ENCODE measurements at places on chromosomes 7 and 10.
A peak's percentile ranks its signal among the peaks of the same experiment; 100 is the strongest.

DNA sequence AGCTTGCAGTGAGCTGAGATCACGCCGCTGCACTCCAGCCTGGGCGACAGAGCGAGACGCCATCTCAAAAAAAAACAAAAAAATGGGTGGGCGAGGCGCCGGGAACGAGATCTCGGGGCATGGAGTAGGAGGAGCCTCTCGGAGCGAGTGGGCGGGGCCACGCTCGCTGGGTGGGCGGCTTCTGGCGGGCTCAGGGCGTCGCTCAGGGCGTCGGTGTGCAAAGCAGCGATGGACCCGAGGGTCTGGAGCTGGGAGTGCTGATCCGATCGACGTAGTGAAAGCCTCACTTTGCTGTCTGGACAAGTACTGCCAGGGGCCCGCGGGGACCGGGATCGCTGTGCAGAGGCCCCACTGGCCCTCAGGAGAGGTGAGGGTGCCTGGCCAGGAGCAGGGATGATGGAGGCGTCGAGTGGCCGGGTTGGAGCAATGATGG is 22.6 kb upstream of the AMZ1 start:
- no peak for DNase-seq

- peak; percentile 62 for DNase-seq
Observed at GRCh38 chr7:73986158-73986631, 41.8 kb upstream of the ELN start.

- DNase-seq: peak; percentile 14
Observed at GRCh38 chr7:23076772-23077171, 28.8 kb upstream of the KLHL7 start.

GRCh38 chr7:101251871-101252659 is 7.2 kb upstream of the FIS1 start:
- peak; percentile 99 for DNase-seq

- DNase-seq: peak; percentile 67
Observed at GRCh38 chr10:57657164-57657765, 610.4 kb downstream of the IPMK start.

DNA sequence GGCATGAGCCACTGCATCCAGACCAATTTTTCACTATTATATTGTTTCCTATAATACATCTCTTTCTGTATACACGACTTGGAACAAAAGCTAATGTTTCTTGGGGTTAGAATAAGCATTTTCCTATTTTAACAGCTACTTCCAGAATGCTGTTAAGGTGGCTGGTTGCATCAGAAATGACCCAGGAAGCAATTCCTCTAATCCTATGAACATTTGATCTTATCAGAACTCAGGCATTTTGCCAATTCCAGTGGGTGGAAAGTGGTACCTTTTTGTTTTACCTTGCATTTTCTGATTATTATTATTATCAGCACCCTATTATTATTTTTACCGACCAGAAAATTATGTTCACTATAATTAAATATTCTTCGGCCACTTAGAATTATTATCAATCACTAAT is 73.3 kb downstream of the NDUFB2 start:
- no peak for DNase-seq

DNA sequence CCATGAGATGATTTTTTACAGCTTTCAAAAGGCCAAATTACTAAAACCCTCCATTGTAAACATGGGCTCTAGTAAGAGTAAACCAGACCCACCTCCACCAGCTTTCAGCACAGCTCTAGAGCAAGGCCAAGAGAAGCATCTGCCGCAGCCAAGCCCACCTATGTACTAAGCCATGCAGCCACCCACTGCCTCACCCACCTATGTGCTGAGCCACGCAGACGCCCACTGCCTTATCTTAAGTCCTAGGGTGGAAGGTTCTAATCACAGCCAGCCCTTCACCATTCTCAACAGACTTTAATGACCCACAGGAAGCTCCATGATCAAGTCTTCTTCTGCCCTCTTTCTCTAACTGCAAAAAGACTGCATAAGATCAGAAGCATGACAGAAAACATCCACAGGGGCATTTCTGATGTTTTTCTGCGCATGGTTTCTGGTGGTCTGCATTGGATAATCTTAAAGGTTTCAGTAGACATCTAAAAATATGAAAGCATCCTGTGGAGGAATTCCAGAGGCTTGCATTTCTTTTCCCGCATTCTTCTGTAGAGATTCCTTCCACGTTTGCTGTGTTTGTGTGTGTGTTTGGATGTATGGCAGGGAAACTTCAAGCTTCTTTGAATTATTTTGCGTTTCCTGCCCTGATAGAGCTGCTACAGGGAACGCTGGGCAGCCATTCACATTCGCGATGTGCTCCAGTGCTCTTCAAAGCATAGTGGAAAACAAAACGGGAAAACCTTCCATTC is 286.1 kb upstream of the KLF6 start:
- DNase-seq: no peak

- DNase-seq: no peak
Observed at GRCh38 chr10:94293354-94293753, 69.4 kb downstream of the NOC3L start.

DNA sequence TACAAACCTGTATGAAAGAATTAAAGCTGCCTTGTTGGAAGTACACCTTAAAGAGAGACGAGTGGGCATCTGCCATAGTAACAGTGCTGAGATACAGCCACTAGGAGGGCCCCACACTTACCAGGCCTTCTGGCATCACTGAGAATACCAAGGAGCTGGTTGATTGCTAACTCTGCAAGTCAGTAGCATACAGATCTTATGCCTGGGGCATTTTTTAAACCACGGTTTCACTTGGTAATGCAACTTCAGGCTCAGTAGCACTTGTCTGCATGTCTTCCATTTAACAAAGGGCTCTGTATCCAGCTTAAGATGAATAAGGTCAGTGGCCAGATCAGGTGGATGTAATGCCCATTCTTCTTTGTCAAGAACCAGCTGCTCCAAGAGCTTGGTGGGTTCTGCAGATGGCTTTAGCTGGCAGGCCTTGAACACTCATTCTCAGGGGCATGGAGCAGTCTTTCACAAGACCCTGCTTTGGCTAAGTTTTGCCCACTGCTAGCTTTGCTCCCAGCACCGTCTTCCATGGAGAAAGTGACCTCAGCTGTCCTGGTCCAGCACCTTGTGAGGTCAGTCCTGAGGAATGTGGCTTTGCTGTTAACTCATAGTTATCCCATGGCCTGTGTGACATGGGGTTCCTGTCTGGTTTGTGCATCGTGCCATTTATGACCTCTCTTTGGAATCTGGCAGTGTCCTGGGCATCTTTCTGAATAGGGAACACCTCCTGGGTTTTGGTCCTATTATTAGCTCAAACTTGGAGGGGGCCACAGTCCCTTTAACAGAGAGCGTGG is 68.1 kb downstream of the BMPER start:
- no peak for DNase-seq

DNA sequence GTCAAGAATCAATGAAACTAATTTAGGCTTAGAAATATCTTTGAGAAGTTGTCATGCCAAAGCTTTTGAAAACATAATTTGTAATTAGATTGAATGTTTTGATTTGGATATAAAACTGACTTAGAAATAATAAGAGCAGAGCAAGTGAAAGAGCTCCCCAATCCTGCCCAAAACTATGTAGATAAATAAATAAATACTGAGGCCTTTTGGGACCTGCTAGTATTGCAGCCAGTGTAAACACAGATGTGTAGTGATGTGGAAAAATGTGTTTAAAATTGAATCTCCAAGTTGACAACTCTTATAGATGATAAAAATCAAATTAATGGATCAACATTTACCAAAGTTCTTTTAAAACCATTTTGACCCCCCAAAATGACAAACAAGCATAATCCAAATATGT is 896.1 kb downstream of the CNTNAP2 start:
- DNase-seq: no peak

- no peak for DNase-seq
Observed at GRCh38 chr10:131767716-131768115, 133.1 kb upstream of the PPP2R2D start.

DNA sequence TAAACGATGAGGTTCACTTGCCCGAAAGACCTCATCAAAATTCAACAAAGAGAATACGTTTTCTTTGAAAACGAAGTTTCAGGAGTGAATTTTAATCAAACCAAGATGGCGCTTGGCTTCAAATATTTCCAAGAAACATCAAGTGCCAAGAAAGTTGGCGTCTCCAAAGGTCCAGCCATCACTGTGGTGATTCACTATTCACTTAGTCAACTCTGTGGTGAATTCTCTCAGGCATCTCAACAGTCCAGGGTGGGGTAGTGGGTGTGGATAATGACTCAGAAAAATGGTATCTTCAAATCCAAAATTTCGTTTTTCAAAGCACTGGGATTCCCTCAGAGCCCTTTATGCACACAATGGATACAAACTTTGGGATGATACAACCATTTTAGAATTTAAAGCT is 133.1 kb downstream of the SVIL start:
- no peak for DNase-seq

GRCh38 chr7:151775547-151776443 is 101.1 kb downstream of the PRKAG2 start:
- DNase-seq: no peak

GRCh38 chr10:72890086-72890485 is 3.5 kb upstream of the OIT3 start:
- DNase-seq: no peak

DNA sequence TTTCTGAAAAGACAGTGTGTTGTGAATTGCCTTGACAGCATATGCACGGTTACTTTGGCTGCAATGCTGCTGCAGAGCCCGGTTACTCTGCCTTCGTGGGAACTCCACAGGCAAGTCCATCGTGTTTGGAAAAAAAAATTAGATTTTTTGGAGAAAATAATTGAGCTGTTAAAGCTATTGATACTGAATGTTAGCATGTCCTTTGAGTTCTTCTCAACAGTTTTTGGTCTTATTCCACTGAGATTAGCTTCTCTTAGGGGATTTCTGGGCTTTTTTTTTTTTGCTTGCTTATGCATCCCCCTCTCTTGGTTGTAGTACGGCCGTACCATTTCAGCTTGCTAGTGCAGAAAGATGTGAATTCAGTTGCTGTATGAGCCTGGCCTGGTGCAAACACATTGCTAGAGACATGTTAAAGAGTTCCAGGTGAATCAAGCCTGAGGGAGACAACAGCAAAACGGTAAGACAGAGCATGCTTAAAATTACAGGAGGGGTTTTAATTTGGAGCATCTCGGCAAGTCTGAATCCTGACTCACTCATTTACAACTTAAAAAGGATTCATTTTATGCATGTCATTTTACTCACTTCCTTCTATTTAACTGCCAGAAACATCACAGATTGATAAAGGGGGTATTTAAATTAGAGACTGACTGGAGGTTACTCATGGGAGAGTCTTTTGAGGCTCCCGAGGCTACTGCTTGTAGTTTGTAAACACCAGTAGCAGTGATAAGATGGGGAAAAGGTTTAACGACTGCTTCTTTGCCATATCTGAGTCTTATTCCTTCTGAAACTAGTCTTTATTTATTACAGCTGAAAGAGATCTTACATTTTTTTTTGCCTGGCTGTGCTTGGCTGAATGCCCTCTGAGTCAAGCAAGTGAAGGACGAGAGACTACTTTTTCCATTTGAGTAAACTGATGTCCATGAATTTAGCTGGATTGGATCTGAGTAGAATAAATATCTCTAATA is 113.7 kb downstream of the CDK14 start:
- no peak for DNase-seq

GRCh38 chr7:16562456-16563220 is 36.0 kb downstream of the LRRC72 start:
- no peak for DNase-seq

GRCh38 chr7:49396229-49396628 is 377.2 kb upstream of the VWC2 start:
- no peak for DNase-seq
